Fibroblast of mammary gland (primary cell): ENCODE measurements at places on chromosomes 4 and X.

- no peak for DNase-seq
Measured at GRCh38 chrX:132428896-132429295, 59.9 kb downstream of the MBNL3 start.

GRCh38 chr4:86452924-86453531, 93.2 kb upstream of the MAPK10 start:
- DNase-seq, result peak; percentile 43

- no peak for DNase-seq
Measured at GRCh38 chrX:88903989-88904718, 157.1 kb downstream of the CPXCR1 start.

DNA sequence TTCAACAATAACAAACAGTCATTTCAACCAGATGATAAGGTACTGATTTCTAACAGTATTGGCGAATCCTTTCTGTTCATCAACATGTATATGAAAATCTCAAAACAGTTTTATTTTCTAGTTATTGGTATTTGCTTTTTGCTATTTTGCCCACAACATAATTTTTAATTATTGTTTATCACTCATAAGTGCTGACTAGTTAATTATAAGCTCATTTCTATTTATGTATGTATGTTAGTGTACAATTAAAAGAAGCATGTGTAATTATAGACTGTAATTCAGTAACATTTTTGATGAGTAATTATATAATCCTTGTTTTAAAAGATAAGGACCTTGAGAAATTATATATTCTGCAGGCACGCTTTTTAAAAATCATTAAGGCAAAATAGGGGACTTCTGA, 67.2 kb upstream of the NPNT start:
- no peak for DNase-seq

GRCh38 chr4:108941904-108942430, 179.1 kb upstream of the ETNPPL start:
- no peak for DNase-seq

GRCh38 chr4:66000510-66001117, 330.3 kb upstream of the EPHA5 start:
- DNase-seq, result peak; percentile 38

GRCh38 chr4:110224142-110224541, 25.7 kb upstream of the ELOVL6 start:
- no peak for DNase-seq

GRCh38 chr4:39348371-39349315, 17.5 kb downstream of the RFC1 start:
- DNase-seq, result no peak

DNA sequence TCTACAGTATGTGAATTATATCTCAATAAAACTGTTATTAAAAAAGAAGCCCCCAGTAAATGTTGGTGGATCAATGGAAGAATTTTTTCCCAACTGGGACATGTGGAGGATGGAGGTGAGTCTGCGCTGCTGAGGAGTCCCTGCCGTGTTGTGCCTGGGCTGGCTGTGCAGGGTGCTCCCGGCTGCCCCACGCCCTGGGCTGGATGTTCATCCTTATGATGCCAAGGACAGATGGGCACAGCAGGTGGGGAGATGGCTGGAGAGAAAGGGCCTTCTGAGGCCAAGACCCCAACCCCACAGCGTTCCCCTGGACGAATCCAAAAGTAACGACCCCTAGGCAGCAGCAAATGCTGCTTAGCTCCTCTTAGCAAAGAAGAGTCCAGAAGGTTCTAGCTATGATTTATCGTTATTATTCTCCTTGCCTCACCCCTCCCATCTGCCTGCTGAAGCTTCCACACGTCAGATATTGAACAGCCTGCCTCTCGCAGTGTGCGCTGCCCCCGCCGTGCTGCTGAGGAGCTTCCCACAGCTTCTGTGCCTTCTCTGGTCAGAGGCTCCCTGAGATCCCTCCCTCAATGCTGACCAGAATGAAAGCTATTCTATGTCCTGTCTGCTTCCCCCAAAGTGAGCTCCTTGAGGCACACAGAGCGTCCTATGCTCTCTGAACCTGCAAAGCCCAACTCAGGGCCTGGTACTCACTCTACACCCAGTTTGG, 26.5 kb downstream of the HMX1 start:
- DNase-seq, result no peak

GRCh38 chr4:78512357-78512920, 39.1 kb upstream of the ANXA3 start:
- no peak for DNase-seq

DNA sequence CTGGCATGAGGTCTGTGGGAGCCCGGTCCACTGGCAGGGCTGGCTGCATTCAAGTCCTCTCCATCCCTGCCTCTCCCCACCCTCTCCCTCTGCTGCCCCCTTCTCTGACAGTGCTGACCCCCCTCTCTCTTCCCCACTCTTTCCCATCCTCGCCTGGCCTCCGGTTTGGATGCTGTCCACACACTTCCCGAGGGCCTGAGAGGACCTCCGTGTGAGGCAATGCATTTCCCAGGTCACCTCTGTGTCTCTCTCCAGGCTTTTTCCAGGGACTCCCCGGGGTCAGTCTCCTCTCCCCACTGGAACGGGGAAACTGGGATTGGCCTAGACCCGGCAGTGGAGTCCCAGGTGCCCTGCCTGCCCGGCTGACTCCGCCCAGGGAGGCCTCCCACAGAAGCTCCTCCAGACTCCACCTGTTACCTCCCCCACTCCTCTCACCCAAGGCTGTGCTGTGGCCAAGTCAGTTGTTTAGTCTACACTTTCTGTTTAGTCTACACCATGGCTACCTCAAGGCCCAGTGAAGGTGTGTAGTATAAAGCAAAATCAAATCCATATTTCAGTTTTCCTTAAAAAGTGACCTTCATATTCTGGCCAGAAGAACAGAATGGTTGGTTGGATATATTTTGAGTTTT, 146.8 kb downstream of the PTTG2 start:
- DNase-seq, result no peak
